ENCODE measurements at places on chromosomes 11 and 22.
A peak's percentile ranks its signal among the peaks of the same experiment; 100 is the strongest.

DNA sequence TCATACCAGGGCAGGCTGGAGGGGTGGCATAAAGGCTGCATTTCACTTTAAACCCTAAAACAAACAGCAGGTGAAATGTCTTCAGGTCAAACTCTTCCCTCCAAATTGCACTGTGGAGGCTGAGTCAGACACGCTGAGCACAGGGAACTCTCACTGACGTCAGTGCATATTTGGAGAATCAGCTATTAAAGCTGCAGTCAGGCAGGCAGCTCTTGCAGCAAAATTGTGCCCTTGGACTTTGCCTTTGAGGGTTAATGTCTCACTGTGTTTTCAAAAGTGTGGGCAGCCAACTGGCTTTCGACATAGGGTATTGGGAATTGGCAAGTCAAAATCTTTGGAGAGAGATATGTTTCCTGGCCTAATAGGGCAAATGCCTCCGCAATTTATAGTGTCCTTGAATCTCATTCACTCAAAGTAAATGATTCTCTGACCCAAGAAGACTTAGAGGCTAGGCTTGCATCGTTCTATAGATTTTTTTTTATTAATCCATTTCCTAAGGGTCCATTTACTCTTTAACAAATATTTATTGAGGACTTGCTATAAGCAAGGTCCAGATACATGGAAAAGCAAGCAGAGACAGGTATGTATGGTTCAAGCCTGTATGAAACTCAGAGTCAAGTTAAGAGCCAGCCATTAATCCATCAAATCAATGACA is 27.7 kb upstream of the SMCO4 start:
- no peak for DNase-seq

DNA sequence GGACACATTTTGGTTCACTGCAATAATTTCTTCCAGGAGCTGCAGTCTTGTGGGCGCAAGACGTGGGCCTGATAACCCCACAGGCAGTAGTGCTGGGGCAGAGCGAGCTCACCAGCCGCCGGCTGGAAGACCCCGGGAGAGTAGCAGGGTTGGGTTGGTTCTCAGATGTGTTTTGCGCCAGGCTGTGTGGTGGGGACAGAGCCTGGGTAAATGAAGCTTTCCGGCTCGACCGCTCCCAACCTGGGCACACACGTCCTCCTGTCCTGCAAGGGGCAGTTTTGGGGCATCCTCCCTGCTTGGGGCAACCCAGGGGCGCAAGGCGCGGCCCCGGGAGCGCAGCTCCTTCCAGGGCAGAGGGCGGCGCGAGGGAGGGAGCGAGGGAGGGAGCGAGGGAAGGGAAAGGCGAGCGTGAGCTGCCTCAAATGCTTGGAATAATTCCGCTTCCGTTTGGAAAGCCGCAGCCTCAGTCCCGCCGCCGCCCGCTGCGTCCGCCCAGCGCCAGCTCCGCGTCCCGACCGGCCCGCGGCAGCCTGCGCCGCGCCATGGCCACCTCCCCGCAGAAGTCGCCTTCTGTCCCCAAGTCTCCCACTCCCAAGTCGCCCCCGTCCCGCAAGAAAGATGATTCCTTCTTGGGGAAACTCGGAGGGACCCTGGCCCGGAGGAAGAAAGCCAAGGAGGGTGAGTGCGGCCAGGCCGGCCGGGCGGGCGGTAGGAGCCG is at the start of gene PARVA:
Gene PARVA (plus strand): TSS at position 466 of the 718 bp plus-strand sequence. CDS start 77 bp downstream, at position 543.
- DNase-seq: peak; percentile 39

GRCh38 chr11:3817181-3817800 is 8.9 kb downstream of the PGAP2 start:
- DNase-seq: no peak

DNA sequence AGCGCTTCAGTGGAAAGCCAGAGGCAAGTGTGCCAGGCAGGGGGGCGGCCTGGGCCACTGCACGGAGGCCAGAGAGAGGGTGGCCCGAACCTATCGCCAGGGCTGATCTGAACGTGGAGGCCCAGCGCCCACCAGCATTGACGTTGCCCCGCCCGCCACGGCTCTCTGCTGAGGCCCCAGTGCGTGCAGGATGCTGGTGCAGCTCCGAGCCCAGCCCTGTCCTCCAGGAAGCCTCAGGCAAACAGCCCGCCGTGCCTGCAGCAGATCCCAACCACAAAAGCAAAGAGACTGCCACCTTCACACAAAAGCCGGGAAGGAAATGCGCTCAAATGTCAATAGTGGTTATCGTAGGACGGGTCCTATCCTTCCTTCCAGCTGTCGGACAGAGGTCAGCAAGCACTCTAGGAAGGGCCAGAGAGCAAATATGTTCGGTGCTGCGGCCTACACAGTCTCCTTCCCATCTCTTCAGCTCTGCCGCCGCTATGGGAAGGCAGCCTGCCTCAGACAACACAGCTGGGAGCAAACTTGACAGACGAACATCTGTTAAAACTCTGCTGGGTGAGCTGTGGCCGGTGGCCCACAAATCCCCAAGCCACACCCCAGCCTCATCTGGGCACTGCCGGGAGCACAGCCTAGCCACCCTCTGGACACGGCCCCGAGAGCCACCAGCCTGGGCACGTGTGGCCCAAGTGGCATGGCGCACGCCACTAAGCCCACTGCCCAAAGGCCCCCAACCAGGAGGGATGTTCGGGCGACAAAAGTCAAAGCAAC is 146.2 kb downstream of the CRYBB2 start:
- DNase-seq: no peak

DNA sequence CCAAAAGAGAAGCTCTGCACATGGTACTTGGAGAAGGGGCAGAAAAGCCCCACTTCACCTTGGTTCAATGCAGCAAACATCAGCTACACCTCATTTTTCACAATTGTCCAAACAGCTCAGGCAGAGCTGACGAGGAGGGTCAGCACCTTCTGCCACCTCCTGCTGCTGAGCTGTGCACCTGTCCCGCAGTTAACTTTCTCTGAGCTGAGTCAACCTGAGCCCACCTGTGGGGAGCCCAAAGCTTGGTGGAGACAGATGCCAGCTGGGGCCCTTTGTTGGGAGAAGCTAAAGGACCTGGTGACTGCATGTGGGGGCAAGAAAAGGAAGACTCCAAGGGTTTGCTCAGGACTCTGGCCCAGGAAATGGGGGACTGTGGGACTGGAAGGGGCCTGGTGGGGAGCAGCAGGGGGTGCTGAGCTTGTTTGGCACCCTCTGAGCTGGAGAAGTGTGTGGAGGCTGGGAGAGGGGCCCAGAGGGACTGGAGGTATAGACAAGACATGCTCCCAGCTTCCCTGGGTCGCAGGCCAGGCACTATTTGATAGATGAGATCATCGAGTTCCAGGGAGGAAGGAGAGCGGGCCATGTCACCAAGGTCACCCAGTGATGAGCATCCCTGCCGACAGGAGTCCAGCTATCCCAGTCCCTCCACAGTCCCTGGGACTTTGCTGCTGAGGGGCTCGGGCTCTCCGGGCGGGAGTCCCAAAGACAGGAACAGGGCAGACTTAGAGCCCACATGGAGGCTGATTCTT is 53.5 kb downstream of the KCNJ4 start:
- DNase-seq: no peak

- no peak for DNase-seq
These were observed 57.0 kb upstream of the ADORA2A start for GRCh38 chr22:24370401-24370800.

- peak; percentile 16 for DNase-seq
These were observed 284.8 kb downstream of the TMEM135 start for GRCh38 chr11:87322568-87322967.
